ENCODE measurements at places on chromosomes 1 and 21.

- peak; percentile 37 for DNase-seq
Observed at GRCh38 chr1:145962157-145963102, 1.9 kb downstream of the ANKRD34A start.

DNA sequence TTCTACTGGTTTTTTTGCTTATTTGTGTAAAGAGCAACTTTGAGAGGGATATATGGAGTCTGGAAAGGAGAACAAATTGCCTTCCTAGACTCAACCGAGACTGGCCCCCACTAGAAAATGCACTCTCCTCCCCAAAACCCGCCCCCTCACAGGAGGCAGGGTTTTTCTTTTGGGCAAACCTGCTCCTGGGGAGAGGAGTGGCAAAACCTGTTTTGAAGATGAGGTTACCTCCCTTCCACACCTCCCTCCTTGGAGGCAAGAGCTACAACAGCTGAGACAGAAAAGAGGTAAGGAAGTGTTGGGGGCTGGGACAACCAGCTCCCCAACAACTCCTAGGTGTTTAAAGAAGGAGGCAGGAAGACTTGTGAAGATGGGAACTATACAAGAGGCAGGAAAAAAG, at the start of gene BNIPL:
Gene BNIPL, plus strand, starts transcription at position 231 of the 400 bp plus-strand sequence. Its CDS starts 140 bp downstream, at position 371.
- DNase-seq, result no peak

- DNase-seq, result no peak
Observed at GRCh38 chr1:17743008-17743647, 12.0 kb upstream of the ACTL8 start.

GRCh38 chr1:67700692-67701410, 15.8 kb downstream of the GADD45A start:
- DNase-seq, result peak; percentile 43

DNA sequence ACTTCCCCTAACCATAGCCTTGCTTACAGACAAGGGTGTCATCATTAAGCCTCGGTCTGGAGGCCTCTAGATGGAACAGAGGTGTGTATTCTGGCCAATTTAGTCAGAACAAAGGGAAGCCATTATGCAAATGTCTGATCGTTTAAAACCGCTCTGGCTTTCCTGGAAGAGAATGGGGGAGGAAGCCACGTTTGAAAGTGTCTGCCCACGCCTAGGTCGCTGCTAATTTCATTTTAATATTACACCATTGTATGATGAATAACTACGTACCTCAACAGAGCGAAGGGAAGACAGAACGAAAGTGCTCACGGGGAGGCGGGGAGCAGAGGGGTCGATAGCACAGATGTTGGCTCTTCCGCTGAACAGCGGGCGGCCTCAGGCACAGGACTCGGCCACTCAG, 41.1 kb upstream of the CSF3R start:
- DNase-seq, result no peak

GRCh38 chr1:201042779-201043461, 19.4 kb upstream of the KIF21B start:
- peak; percentile 79 for DNase-seq

DNA sequence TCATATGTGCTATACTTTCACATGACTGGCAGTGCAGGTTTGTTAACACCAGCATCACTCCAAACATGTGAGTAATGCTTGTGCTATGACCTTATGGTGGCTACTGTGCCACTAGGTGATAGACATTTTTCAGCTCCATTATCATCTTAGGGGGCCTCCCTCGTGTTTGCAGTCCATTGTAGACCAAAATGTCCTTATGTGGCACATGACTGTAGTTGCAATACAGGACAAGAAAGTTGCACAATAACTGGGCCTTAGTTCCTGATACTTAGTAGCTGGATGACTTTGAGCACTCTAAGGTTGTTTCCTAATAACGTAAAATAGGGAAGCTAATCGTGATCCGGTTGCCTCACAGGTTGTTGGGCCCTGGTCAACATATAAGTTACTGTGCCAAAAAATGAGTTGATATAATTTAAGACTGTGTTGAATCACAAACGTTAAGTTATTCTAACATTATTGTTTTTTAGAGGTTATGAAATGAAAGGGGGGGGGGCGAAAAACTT, 511 bp upstream of the SNX27 start:
- DNase-seq, result no peak

- no peak for DNase-seq
Observed at GRCh38 chr1:81446000-81446669, 354.6 kb upstream of the ADGRL2 start.

- DNase-seq, result no peak
Observed at GRCh38 chr1:6350416-6351088, 43.0 kb downstream of the ACOT7 start.

- no peak for DNase-seq
Observed at GRCh38 chr1:107724648-107725047, 240.3 kb downstream of the VAV3 start.

- DNase-seq, result no peak
Observed at GRCh38 chr1:239819096-239819495, 272.6 kb upstream of the FMN2 start.

GRCh38 chr1:206713070-206713469, 28.4 kb downstream of the MAPKAPK2 start:
- no peak for DNase-seq

DNA sequence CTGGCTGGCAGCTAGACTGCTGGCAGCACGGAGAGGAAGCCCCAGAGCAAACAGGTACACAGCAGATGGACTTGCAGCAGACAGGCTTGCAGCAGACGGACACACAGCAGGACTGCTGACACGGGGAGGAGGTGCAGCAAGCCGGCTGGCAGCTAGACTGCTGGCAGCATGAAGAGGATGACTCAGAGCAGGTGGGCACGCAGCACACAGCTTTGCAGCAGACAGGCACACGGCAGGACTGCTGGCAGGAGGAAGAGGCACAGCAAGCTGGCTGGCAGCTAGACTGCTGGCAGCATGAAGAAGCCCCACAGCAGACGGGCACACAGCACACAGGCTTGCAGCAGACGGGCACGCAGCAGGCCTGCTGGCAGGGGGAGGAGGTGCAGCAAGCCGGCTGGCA, 498 bp downstream of the KRTAP10-2 start:
- DNase-seq, result no peak

DNA sequence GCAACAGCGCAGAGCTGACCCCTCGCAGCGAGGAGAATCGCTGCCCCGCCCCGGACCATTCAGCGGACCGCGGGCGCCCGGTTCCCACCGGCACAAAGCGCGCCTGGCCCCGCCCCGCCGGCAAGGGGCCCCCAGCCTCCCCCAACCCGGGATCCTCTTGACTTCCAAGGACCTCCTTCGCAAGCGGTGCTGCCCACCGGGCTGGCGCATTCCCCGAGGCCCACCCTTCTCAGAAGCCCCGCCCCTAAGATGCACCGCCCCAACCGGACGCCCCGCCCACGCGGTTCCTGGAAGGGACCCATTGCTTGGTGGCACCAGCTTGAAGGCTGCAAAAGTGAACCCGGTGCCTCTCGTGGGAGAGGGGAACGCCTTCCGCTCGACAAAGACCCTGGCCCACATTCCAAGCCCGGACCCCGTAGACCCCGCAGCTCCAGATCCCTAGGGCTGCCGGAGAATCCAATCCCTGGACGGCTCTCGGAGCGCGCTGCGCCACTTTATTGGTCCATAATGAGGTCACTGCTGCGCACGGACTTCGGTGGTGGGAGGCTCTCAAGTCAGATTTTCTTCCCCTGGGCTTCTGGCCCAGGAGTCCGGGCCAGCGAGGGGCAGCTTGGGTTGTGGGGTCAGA, 2.0 kb downstream of the HES3 start:
- DNase-seq, result peak; percentile 65

- DNase-seq, result peak; percentile 93
Observed at GRCh38 chr1:6489799-6490180, 1.7 kb downstream of the PLEKHG5 start.

DNA sequence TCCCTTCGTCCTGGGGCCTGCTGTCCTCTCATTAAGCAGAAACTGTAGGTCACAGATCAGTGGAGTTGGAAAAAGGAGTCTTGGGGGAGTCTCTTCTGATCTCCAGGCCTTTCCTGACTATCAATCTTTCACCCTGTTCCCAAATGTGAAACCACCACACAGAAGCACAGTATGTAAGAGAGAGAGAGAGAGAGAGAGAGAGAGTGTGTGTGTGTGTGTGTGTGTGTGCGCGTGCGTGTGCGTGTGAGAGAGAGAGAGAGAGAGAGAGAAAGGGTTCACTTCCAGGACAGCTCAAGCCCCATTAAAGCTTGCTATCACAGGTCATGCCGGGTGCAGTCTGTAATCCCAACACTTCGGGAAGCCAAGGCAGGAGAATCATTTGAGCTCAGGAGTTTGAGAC, 1.5 kb upstream of the TTC24 start:
- DNase-seq, result no peak

- peak; percentile 89 for DNase-seq
Observed at GRCh38 chr1:207868774-207869721, 41.9 kb downstream of the CD34 start.

DNA sequence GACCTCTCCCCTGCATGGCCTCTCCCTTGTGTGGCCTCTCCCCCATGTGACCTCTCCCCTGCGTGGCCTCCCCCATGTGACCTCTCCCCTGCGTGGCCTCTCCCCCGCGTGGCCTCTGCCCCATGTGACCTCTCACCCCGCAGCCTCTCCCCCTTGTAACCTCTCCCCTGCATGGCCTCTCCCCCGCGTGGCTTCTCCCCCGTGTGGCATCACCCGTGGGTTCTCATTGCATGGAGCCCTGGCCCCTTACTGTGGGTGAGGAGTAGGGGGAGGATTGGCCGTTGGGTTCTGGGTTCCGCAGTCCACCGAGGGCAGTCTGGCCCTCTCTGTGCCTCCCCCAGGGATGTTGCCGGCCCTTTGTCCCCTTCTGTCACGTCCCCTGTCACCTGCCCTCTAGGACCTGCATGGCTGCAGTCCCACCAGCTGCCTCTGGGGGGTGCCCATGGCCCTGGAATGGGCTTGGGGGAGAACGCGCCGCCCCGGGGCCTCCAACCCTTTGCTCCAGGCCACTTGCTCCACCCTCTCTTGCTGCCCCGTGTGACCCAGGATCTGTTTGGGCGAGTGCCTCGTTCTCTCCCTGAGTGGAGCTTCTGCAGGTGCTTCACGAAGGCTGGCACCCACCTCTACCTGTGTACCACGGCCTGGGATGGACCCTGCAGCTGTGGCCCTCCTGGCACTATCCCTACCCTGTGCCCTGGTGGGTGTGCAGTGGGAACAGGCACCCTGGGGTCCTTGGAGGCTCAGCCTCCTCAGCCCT, 21.3 kb downstream of the RRP1 start:
- peak; percentile 95 for DNase-seq

DNA sequence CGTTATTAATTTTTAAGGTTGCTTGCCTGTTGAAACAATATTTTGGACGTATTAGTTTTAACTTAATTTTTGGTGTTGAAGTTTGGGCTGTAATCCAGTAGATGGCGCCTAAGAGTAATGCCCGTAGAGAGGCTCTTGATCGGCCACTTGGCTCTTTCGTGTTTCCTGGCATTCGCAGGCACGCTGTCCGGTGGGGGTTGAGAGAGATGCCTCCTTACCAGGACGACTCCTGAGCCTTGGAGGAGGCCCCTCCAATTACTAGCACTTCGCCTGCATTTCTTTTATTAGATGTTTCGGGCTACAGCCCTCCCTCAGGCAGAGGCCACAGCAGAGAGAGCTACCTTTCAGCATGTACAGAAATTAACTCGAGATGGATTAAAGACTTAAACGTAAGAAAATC, 12.0 kb downstream of the OR2M4 start:
- peak; percentile 49 for DNase-seq

DNA sequence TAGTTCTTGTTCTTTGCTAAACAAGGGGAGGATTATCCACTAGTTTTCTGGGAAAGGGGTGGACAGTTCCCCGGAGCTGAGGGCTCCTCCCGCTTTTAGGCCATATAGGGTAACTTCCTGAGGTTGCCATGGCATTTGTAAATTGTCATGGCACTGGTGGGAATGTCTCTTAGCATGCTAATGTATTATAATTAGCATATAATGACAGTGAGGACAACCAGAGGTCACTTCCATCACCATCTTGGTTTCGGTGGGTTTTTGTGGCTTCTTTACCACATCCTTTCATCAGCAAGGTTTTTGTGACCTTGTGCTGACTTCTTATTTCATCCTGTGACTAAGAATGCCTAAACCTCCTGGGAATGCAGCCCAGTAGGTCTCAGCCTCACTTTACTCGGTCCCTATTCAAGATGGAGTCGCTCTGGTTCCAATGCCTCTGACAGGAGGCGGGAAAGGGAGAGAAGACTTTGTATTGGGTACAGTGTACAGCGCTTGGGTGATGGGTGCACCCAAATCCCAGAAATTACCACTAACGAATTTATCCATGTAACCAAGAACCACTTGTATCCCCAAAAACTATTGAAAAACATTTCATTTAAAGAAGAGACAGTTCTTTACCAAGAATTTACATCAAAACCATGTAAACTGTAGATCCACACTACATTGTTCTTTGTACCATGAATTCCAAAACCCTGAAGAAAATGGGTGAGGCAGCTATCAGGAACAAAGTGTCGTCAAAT, 8.7 kb upstream of the SLC2A5 start:
- DNase-seq, result no peak

GRCh38 chr1:114320586-114320985, 166.9 kb upstream of the SYT6 start:
- DNase-seq, result no peak

DNA sequence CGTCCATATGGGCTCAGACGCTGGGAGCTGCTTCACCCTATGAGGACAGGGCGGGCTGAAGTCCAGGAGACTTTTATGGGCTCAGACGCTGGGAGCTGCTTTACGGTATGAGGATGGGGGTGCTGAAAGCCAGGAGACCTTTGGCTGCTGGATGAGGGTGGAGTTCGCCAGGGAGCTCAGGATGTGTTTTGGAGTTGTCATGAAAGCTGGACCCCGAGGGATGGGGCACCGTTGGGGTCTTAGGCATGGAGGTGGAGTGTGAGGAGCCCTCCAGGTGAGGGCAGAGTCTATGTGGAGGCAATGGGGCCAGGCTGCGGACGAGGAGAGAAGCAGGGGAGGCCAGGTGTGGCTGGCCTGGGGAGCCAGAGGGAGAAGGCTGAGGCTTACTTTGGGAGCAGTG, 27.5 kb downstream of the TRPM2 start:
- DNase-seq, result no peak

DNA sequence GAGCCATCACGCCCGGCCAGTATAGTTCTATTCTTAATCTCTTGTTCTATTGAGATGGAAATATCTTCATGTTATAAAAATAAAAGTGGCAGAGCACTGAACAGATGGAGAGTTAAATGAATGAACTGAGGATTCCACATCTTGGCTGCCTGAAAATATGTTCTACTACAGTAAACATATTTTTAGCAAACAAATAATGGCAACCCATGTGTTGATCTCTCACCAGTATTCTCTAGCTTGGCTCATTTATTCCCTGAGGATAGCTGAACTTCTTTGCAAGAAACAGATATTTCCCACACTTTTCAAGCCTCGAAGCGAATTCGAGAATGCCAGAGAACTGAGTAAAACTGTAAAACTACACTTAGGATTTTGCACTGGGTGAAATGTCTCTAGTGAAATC, 58.9 kb downstream of the DIRAS3 start:
- no peak for DNase-seq

All from GM10248 (cell line).